Nephron progenitor cell (in vitro differentiated cells): ENCODE measurements at places on chromosomes 12 and 14.
A peak's percentile ranks its signal among the peaks of the same experiment; 100 is the strongest.

DNA sequence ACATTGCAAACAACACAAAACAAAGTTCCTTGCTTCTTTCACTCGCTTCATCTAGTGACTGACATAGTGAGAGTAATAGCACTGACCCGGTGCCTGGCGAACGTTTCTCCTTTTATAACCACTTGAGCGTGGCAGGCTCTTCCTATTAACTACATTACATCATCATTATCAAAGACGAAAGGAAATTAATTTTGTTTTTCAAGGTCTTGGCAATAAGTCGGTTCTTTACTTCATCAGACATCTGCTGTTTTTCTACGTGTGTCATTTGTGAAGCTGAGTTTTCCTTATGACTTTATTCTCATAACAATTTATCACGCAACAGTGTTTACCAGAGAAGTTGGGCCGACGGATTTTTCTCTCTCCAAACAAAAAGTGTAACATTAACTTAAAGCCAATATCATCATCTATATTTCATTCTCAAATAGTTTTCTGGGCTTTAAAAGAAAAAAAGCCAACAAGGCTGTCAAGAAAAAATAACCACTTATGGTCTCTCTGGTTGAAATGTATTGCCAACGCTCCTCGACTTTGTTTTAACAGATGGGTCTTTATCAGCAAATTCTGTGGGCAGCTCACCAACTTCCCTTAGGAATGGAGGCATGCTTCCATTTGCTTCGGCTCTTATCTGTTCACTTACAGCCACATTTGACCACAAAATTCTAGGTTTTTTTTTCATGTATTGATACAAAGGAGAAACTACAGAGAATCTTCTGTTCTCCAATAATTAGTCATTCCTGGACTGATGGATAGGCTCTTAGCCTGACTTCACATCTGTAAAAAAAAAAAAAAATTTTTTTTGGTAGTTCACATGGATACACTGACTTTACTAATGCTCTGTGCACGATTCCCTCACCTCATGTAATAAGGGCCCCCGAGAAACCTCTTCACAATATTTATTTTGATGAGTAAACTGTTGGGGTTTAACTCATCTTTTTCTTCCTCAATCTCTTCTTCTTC is 97.1 kb upstream of the CDKN3 start:
- no peak for DNase-seq

- no peak for DNase-seq
Observed at GRCh38 chr14:104158827-104159798, 20.7 kb downstream of the KIF26A start.

DNA sequence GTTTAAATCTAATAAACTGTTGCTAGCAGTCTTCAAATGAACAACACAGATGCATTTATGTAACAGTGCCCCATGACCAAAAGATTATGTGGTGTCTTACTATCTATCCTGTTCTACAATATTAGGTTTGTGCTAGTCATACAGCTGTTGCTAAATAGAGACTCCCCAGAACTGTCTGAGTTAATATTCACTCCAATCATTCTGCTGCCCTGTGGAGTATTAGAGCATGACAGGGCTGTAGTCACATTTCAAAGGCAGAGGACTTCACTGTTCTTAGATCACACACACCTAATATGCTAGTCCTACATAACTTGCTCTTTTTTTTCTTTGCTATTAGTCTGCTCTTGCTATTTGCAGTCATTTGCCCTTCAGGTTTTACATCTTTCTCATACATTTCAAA is 157.6 kb upstream of the MDGA2 start:
- no peak for DNase-seq

GRCh38 chr12:46390881-46391280 is 18.3 kb upstream of the SLC38A2 start:
- DNase-seq = no peak

- DNase-seq = no peak
Observed at GRCh38 chr12:12353807-12354206, 3.1 kb upstream of the BORCS5 start.

- no peak for DNase-seq
Observed at GRCh38 chr12:4775936-4776335, 55.7 kb downstream of the GALNT8 start.

GRCh38 chr12:6200256-6201212 is at the start of gene CD9:
Gene CD9 (plus strand): TSS chr12:6200400. CDS start chr12:6200500, 100 bp downstream.
- peak; percentile 59 for DNase-seq

DNA sequence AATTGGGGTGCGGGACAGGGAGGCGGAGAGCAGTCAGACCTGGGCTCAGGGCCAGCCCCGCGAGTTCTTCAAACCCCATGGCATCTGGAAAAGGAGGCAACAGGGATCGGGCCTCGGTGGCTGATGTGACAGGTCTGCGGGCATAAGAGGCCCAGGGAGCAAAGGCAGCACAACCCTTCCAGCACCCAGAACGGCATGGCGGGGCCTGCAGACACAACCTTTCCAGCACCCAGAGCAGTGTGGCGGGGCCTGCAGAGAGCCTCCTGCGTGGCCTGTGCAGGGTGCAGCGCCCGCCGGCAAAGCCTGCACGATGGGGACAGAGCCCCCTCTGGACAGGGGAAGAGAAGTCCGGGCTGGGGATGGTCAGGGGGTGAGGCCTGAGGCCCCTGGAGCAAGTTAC is 26.2 kb upstream of the TRAF3 start:
- no peak for DNase-seq

- DNase-seq = no peak
Observed at GRCh38 chr12:98446682-98447081, 68.7 kb upstream of the TMPO start.

- DNase-seq = no peak
Observed at GRCh38 chr14:67377916-67378315, 17.8 kb downstream of the EIF2S1 start.

- no peak for DNase-seq
Observed at GRCh38 chr12:102596031-102596430, 115.7 kb upstream of the IGF1 start.

GRCh38 chr14:105213361-105213760 is 32.2 kb upstream of the NUDT14 start:
- no peak for DNase-seq

DNA sequence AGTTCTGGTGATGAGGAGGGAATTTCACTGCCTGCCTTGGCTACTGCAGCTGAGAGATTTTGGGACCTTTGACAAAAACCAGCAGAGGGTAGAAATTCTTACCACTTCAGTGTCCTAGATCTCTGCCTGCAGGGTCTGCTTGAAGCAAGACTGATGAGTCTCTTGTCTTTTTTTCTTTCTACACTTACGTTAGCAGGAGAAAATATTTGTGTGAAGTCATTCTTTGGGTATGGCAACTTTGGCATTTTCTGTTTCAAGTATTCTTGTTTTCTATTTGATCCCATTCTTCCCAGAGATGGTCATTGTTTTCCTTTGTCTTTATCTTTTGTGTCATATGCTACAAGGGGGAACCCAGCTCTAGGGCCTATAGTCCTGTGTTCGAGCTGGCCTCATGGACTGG is 65.6 kb upstream of the FERMT2 start:
- DNase-seq = no peak

- peak; percentile 76 for DNase-seq
Observed at GRCh38 chr12:57089271-57090245, 644 bp downstream of the NAB2 start.

- no peak for DNase-seq
Observed at GRCh38 chr14:92653162-92653651, 95.2 kb downstream of the LGMN start.

DNA sequence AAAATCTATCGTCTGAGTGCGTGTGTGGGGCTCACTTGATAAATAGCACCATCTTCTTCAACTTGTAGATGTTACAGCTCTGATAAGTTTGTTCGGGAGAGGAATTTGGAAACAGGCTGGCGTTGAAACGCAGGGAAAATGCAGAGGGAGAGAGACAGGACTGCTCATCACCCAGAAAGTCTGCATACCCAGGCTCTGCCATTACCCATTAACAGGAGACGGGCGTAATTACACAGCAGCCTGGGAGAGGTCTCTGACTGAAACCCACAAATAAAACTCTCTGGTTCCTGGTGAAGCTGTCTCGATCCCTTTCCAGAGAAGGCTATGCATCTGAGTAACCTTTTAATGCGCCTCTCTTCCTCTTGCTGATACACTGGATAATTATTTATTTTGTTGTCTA is 547.3 kb downstream of the BCL11B start:
- no peak for DNase-seq

GRCh38 chr14:74085047-74085637 is 386 bp downstream of the LIN52 start:
- DNase-seq = peak; percentile 42

GRCh38 chr12:128938886-128939285 is 85.6 kb downstream of the GLT1D1 start:
- DNase-seq = no peak

DNA sequence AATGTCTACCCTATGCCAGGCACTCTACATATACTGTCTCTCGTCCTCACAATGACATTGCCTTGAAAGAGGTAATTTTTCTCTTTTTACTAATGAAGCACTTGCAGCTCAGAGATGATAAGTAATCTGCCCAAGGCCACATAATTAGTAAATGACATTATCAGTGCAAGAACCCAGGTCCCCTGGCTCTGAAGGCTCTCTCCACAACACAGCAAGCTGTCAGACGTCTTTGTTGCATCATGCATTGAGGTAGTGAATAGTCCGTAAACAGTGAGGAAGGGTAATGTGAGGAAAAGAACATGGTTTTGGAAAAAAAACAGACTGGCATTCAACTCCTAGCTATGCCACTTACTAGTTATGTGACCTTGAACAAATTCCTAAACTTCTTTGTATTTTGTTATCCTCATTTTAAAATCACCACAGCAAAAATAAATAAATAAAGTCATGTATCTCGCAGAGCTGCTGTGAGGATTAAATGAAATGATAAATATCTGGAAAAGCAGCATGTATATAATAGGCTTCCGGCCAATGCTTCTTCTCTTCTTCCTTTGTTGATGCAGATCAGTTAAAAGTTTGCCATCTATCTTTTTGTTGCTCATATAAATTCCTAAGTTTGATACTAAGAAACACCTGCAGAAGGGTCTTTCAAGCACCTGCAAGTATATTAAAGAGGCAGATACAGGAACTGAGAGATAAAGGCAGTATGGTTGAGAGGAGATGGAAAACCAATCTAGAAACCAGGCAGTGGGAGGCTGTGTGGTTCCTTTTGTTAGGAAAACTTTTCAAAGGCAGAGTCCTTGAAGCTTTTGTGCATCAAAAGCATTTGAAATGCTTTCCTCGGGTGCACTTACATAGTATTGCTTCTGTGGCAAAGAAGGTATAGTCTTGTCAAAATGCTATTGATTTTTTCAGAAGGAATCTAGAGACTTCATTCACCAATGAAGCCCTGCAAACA is 82.8 kb downstream of the BTG1 start:
- DNase-seq = no peak

DNA sequence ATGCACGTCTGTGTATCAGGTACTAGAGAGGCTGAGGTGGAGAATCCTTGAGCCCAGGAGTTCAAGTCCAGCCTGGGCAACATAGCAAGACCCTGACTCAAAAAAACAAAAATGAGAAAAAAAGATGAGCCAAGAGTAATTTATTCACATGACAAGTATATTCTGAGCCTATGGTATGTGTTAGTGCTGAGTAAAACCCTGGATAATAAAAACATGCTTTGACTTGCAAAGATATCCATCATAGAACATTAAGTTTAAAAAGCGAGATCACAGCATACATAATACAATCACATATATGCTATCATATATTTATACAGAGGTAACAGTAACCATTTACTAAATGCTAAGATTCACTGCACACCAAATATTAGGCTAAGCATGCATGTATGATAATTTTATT is 23.9 kb upstream of the SLC10A1 start:
- DNase-seq = no peak

GRCh38 chr12:1104088-1104800 is 113.2 kb downstream of the ERC1 start:
- no peak for DNase-seq

DNA sequence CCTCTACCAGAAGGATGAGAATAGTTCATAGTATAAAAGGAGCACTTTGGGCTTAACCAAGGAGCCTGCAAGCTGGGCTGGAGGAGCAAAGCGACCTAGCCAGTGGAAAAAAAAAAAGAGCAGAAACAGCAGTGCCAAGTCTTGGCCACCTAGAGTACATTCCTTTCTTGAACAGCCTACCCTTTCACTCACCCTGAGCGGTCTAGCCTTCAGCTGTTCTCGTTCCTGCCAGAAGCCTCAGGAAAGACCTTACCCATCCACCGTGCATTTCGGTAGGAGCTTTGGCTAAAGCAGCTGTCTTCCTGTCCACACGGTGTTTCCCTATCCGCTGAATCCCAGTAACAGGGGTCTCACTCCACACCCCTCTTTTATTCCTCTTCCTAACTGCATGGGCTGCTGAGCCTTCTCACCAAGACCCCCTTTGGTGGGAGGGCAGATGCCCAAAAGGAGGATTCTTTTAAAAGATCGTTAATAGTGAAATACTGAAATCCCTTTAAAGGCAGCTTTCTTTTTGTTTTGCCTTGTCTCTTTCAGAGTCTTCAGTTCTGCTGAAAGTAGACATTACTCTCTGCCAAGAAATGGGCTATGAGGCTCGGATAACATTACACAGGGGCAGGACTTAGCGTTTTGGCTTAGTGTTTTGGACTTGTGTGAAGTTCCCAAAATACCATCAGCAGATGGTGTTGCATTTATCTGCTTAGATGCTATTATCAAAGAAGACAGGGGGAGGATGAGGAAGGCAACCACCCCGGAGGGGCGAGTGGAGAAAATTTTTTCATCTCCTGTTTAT is 88.5 kb upstream of the METAP2 start:
- no peak for DNase-seq

DNA sequence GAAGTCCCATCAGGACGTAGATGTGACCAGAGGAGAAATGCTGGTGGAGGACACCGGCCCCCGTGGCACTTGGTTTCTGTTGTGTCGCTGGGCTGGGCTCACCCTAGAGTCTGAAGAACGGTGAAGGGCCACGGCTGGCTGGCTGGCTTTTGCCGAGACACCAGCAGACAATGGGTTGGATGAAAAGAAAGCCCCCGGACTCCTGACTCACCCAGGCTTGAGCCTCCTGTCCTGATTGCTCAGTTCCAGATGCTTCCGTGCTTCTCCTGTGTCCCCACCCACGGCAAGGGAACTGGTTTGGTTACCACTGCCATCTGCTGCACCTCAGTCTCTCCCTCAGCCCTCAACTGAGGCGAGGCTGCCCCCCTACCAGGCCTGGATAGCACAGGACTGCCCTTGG is 10.4 kb upstream of the ENDOU start:
- DNase-seq = no peak

GRCh38 chr12:130424858-130425697 is 87.4 kb downstream of the PIWIL1 start:
- DNase-seq = no peak

GRCh38 chr12:15318841-15319240 is 3.5 kb upstream of the PTPRO start:
- DNase-seq = no peak

GRCh38 chr14:70043001-70043400 is 145.8 kb downstream of the SLC8A3 start:
- DNase-seq = no peak

DNA sequence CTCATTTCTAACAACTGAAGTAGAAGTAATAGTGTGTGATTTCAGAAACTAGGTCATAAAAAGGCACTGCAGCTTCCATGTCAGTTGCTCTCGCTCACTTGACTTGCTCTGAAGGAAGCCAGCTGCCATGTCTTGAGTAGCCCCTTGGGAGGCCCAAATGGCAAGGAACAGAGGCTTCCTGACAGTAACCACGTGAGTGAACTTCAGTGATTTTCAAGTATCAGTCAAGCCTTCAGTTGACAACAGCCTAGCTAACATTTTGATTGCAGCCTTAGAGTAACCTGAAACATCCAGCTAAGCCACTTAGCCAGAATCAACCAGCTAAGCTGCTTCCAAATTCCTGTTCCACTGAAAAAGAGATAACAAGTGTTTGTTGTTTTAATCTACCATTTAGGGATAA is 26.7 kb downstream of the TOGARAM1 start:
- DNase-seq = peak; percentile 23
